ENCODE measurements at places on chromosomes 7 and 10. TPM values are rescaled to one million over a fixed set of nuclear protein-coding genes. Genes with fewer than 3 reads are reported as not detected.

Gene ZNF33B
- total RNA-seq, result 32.2 TPM

Gene COPG2
- total RNA-seq, result 59.5 TPM

Gene JAKMIP3
- 4.1 TPM for total RNA-seq

Gene CDK1
- 15.1 TPM for total RNA-seq

Gene KIF11
- total RNA-seq, result 5.3 TPM

Gene HSPA12A
- 33.0 TPM for total RNA-seq

Gene ATOH7
- total RNA-seq, result 0.41 TPM

Gene ZNF438
- total RNA-seq, result 2.9 TPM

Gene CLDN3
- not detected for total RNA-seq

Gene ASB10
- not detected for total RNA-seq

DNA sequence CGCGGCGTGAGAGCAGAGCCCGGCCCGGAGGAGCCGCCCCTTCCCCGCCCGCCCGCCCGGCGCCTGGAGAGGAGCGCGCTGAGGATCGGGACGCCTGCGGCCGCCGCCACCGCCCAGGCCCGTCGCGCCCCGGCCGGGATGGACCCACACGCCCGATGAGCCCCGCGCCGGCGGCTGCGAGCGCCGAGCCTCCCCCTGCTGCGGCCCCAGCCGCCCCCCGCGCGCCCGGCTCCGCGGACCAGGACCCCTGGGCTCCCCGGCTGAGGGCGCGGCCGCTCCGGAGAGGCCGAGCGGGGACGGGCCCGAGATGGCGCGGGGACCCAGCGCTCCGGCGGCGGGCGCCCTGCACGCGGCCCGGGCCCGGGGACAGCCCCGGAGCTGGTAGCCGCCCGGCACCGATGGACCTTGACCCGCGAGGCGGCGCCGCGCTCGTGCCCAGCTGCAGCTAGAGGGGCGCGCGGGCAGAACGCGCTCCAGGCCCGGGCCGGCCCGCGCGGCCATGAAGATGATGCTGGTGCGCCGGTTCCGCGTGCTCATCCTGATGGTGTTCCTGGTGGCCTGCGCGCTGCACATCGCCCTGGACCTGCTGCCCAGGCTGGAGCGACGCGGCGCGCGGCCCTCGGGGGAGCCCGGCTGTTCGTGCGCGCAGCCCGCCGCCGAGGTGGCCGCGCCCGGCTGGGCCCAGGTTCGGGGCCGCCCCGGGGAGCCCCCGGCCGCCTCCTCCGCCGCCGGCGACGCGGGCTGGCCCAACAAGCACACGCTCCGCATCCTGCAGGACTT is 520 bp downstream of the FAM20C start:
- DNase-seq, result peak; percentile 73

DNA sequence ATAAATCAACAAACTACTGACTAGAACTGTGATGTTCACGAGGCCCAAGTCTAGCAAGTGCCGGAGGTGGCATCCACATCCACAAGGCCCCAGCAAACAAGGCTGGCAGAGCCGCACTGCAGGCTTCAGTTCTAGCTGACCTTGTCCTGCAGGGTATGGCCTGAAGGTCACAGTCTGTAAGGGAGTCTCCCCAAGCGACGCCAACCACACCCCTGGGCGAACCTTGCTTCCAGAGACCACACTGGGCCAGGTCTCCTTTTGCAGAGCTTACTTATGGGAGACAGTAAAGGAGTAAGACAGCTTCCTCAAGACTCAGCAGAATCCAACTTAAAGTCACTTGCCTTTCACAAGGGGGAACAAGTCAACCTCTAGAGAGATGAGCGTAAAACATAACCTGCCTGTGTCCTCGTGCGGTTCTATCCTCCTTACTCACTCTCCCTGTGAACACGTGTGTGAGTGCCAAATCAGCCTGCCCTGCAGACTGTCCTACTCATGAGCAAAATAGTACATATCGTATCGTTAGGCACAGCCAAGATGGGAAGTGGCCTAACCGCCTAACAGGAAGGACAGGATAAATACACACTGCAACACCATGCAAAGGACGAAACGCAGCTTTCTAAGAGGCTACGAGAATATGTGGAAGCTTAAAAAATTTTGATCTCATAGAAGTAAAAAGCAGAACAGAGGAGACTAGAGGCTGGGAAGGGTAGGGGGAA is 22.7 kb downstream of the FAM53B start:
- DNase-seq, result no peak

DNA sequence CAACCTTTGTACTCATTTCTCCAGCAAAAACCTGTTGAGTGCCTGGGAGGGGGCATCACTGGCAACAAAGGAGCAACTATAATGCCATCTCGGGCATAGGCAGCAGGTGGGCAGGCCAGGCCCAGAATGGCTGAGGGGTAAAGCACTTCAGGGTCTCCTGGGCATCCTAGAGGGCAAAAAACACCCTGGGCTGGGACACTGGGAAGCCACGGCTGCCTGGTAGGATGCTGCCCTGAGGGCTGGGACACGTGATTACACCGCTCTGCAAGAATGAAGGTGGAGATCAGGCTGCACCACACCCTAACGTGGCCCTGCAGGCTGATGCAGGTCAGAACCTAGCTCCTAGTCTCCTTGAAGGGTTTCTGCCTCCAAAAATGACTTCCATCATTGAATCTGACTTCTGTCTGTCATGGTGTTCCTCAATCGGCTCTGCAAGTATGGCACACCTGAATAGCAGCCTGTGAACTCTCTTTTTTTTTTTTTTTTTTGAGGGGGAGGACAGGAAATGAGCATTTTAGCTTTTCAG is 4.5 kb upstream of the TRAPPC14 start:
- DNase-seq, result no peak

- no peak for DNase-seq
Observed at GRCh38 chr10:128281861-128282260, 155.6 kb upstream of the MKI67 start.

DNA sequence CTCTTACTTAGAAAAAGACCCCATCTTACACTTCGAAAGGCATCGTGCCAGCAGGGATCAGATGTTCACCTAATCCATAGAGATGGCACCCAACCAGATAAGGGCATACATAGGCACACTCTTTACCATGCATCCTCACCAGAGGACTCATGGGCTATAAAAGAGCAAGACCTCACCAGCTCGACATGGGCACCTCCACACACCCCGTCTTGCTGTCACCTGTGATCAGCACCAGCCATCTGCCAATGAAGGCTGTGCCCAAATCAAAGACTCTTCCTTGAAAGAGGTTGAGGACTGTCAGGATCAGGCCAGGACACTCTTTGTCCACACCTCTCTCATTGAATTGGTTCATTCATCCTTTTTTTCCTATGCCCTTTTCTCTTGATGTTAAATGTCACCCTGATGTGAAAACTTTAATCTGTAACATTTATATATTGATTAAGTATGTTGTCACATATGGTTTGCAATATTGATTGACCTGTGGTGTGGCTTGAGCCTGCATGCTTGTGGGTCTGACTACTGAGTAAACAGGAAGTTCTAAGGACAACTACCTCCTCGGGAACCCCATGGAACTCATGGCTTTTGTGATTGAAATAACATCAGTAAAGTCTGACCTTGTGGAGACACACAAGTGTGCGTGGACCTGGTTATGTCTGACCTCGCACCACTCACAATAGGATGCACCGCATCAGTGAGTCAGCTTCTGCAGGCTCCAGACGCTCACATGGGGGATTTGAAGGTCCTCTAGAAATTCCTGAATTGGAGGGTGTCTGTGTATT is 75.5 kb downstream of the HTR5A start:
- DNase-seq, result no peak

GRCh38 chr7:142717453-142717852 is 31.8 kb upstream of the PRSS1 start:
- DNase-seq, result no peak

DNA sequence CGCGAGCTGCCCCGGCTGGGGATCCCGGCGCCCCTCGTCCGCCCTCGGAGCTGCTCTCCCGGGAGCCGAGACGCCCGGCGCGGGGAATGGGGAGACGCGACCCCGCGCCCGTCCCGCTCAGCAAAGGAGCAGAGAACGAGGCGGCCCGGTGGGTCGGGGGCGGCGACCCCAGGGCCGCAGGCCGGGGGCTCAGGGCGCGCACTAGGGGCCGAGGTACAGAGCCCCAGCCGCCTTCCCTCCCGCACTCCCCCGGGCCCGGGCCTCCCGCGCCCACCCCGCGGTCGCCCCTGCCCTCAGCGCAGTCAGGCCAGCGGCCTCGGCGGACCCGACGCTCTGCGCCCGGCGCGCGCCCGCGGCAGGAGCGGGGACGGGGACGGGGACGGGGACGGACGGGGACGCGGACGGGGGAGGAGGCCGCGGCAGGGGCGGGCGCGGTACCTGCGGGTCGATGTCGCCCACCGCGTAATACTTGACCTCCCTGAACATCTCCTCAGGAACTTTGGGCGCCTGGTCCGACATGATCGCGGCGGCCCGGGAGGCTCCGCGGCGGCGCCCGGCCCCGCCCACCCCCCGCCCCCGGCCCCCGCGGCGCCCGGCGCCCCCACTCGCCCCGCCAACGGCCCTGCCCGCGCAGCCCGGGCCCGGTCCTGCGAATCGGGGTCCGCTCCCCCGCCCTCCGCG is 373 bp downstream of the PAXIP1 start:
- DNase-seq, result peak; percentile 94

DNA sequence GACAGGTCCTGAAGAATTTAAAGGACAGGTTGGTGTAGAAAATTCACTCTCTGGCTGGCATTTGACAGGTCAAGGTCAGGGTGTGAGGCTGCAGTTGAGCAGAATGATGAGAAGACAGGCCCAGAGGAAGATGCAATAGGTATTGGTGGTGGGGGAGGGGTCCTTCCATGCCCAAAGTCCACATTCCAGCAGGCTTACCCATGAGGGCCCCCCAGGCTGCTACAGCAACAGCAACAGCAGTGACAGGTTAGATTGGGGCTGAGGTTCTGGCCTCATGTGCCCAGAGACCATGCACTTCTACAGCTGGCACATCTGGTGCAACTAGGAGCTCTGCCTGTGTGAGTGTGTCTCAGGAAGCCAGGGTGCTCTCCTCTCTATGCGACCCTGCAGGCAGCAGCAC is 223.5 kb upstream of the GHITM start:
- no peak for DNase-seq

- DNase-seq, result no peak
Observed at GRCh38 chr7:34281260-34281659, 375.9 kb downstream of the BMPER start.

DNA sequence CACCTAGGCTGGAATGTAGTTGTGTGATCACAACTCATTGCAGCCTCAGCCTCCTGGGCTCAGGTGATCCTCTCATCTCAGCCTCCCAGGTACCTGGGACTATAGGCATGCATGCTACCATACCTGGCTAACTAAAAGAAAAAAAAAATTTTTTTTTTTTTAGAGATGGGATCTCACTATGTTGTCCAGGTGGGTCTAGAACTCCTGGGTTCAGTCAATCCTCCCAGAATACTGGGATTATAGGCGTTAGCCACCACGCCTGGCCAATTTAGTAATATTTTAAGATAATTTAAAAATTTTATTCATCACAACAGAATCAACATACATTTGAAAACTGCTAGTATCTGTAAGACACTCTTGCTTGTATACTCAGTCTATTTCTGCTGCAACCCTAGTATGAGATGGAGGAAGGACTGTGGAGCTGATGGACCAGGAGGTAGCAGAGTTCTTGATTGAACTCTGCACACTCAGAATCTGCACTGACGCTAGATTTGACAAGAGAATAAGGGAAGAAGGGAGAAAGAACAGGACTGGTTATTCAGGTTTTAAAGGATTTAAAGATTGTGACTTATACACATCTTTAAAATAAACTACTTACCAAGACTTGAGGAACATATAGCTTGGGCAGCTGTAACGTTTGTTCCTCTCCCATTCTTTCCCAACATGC is 57.6 kb downstream of the VCL start:
- no peak for DNase-seq

- DNase-seq, result no peak
Observed at GRCh38 chr10:124522933-124523871, 61.6 kb downstream of the LHPP start.

DNA sequence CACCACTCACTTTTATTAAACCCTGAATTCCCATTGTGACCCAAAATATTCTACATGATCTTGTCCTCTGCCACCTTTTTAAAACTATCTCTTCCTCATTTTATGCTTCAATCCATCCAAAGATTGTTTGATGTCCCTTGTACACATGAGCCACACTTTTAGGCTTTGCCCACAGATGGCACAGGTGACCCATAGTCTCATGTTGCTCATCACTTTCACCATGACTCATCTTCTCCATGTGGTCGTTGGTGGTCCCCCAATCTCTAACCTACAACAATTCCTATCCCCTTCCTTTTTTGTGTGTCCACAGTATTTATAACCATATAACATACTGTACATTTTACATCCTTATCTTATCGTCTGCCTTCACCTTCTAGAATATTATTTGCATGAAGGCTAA is 271.5 kb upstream of the ZWINT start:
- no peak for DNase-seq

GRCh38 chr7:1964913-1965578 is 267.7 kb downstream of the MAD1L1 start:
- no peak for DNase-seq

GRCh38 chr7:145784809-145785780 is 331.5 kb upstream of the CNTNAP2 start:
- no peak for DNase-seq

DNA sequence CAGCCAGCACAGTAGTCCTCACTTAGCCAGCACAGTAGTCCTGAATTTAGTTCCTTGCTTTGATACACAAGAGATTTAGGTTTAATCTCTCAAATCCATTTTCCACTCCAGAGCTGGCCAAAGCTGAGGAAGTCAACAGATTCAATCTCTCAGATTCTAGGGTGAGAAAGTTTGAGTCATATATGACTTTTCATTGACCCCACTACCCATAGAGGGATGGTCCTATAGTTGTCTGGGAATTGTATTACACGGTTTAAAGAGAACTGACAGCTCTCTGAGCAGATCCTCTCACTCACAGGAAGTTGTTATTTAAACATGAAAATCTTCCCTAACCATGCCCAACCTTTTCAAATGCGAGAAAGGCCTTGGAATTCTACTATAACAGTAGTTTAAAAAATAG is 641.8 kb upstream of the SEMA3D start:
- DNase-seq, result no peak

DNA sequence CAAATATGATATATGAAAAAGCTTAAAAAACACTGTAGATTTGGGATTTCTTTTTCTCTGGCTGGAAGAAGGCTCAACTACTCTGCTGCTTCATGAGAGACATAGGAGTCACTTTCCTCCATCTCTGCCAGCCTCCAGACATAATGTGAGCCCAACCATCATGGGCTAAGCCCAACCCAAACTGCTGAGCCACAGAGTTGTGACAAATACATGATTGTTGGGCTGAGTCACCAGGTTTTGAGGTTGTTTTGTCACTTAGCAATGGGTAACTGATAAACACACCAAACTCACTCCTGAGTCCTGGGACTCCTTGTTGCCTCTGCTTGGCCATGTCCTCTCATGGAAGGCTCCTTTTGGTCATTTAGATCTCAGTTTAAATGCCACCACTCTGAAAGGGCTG is 381.8 kb upstream of the FZD8 start:
- no peak for DNase-seq

- no peak for DNase-seq
Observed at GRCh38 chr7:27547401-27547800, 115.3 kb downstream of the HIBADH start.

- DNase-seq, result no peak
Observed at GRCh38 chr7:142384493-142384922, 126.7 kb upstream of the PRSS58 start.

DNA sequence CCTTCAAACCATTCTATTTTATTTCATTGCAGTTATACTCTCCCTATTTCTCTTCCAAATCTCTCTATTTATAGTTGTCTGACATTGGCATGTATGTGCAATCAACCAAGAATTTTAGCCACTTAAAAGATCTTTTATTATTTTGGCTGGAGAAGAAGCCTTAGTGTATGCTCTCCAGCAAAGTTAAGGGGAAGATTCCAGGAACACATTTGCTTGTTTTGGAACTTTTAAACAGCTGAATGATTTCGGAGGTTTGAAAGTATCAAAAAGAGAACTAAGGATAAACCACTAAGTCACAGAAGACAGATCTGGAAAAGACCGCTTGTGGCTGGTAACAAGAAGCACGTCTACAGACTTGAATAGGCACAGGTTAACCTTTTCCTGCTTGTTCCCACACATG is 182.2 kb upstream of the FZD1 start:
- no peak for DNase-seq
